ENCODE measurements at places on chromosomes 7 and 10.

- no peak for DNase-seq
Measured at GRCh38 chr10:71015674-71016073, 127.3 kb upstream of the PCBD1 start.

- DNase-seq: no peak
Measured at GRCh38 chr7:42494736-42495135, 257.7 kb upstream of the GLI3 start.

- no peak for DNase-seq
Measured at GRCh38 chr10:79184145-79184625, 115.4 kb downstream of the ZMIZ1 start.

- no peak for DNase-seq
Measured at GRCh38 chr7:128323459-128324367, 20.0 kb downstream of the RBM28 start.

- no peak for DNase-seq
Measured at GRCh38 chr7:47725031-47725780, 143.3 kb upstream of the TNS3 start.

GRCh38 chr7:89049043-89049442 lies 253.5 kb upstream of the TEX47 start:
- DNase-seq: no peak

- DNase-seq: no peak
Measured at GRCh38 chr10:47022311-47023131, 111.3 kb downstream of the PTPN20 start.

DNA sequence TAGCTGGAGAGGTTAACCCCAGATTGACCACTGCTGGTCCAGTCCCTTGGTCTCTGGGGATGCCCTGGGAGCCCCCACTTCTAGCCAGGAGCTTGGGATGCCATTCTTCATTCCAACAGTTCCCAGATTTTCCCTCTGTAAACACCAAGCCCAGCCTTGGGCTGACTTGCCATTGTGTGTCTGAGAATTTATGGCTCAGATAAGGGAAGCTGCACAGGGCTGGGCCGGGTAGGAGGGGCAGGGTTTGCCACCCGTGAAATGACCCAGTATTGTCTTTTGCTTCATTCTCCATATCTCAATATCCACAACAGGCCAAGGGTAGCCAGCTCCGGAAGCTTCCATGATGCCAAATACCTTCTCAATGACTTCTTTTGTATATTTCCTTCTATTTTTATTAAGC lies 32.1 kb downstream of the AFAP1L2 start:
- no peak for DNase-seq

- no peak for DNase-seq
Measured at GRCh38 chr7:44287488-44288380, 37.7 kb downstream of the CAMK2B start.

GRCh38 chr10:11631890-11632587 lies 20.6 kb upstream of the USP6NL start:
- no peak for DNase-seq

GRCh38 chr10:21095494-21096055 lies 198.5 kb upstream of the NEBL start:
- DNase-seq: no peak

GRCh38 chr10:114286921-114287320 lies 47.9 kb downstream of the VWA2 start:
- no peak for DNase-seq

DNA sequence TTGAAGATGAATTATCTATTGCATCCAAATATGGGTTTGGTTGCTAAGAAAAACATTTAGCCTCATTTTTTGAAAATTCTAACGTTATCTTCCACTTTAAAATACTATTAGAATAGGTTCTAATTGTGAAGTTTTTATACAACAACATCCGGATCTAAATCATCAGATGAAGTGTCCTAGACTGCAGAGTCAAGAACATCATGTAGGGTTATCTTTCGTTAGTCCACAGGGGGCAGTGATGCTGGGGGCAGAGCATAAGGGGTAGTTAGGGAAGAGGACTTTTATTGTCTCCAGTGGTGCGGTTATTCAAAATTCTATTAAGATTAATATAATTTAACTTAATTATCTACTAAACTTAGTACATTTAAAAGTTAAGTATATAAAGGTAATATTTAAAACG lies 990.6 kb upstream of the PHF14 start:
- no peak for DNase-seq

DNA sequence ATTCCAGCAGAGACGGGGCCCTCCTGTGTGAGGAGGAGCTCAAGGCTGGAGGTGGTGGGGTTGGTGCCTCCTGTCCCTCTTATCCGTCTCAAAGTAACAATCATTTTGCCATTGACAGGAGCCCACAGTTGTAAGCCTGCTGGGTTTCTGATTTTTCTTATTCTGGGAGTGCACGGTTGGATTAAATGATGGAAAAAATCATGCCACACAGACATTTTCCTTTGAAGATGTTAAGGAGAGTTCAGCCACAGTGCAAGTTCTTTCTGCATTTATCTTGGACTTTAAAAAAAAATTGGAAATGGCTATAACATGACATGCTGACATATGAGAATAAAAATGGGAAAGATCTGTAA lies 8.4 kb upstream of the LYZL1 start:
- DNase-seq: no peak

DNA sequence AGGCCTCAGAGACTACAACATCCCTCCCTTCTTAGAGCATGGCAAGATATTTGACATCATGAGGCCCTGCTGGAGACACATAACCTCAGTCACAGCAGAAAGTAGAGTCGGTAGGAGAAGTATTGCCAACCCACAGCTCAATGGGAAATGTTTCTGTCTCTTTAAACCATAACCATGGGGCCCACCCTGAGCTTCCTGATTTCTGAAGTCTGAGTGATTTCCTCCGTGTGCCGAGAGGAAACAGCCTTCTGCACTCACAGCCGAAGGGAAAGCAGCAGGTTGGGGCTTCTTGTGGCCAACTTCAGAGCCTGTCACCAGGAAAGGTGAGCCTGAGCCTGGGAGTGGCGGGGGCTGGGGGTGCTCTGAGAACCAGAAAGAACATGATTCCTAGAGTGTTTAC lies at the start of gene GIMAP1:
Gene GIMAP1 (plus strand): TSS at position 246 of the 400 bp plus-strand sequence. CDS start 2,435 bp downstream, outside the sequence.
- DNase-seq: no peak

DNA sequence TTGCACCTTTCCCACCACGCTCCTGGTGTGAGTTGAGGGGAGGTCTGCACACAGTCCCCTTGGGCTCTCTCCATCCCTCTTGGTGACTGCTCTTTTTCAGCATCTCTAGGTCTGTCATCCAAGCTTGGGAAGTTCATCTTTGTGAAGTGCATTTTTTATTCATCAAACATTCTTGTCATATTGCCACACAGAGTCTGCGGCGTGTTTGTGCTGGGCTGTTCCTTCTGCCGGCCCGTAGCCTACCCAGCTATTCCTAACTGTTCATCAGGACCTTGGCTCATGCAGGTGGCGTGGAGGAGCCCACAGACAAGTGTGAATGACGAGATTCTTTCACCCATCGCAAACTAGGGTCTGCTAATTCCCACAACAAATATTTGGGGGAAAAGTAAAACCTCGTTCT lies 164.8 kb downstream of the RTKN2 start:
- no peak for DNase-seq

DNA sequence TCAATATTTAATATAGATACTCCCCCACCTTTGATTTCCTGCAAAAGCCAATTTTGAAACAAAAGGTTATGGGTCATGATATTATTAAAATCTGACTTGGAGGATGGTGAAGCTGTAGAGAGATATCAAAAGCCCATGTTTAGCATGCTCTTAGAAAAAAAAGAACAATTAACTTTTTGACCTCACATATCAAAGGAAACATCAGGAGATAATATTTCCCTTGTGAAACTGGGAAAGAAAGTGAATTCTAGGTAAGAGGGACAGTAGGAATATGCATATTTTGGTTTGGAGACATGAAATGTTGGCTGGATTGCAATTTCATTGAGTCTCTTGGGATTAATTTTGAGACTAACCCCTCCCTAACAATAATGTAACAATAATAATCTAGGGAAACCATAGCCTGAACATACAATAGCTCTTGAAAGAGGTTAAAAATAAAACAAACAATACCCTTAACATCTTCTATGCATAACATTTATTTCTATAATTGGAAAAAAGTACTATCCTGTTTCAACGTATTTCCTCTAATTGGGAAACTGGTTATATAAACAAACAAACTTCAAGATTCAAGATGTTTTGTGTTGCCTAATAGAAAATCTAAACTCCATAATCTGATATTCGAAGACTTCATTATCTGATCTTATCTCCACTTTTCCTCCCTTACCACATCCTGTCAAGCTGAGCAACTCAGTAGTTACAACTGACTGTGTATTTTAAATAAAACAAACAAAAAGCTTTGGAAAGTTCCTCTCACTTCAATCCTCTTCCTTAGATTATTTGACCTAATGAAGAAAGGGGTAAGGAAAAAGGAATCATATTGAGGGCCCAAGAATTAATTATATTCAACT lies 14.8 kb downstream of the TMEM26 start:
- no peak for DNase-seq

GRCh38 chr7:981793-982510 lies 1.0 kb upstream of the CYP2W1 start:
- DNase-seq: no peak

GRCh38 chr10:30980951-30981616 lies 50.6 kb downstream of the ZNF438 start:
- no peak for DNase-seq

DNA sequence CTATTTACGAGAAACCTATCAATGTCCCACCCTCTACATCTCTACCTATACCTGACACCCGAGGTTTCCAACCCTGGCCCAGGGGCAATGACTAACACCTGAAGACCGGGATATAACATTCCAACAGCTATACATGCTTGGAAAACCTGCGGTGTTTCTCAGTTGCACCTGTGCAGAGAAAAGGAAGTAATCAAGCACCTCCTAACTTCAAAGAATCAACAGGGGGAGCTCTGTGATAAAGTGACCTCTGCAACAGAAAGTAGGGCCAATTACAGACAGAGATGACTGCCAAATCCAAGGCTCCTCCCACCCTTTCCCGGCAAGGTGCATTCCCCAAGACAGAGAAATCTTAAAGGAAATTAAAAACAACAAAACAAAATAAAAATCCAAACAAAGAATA lies 41.3 kb downstream of the CCDC6 start:
- no peak for DNase-seq

Data from stimulated activated CD4-positive, alpha-beta T cell treated with anti-CD3 and anti-CD28 coated beads, Interleukin-2, amount 100 ng/mL, for 48 hours (primary cell).